ENCODE measurements at places on chromosomes 13 and 19.
A peak's percentile ranks its signal among the peaks of the same experiment; 100 is the strongest.

GRCh38 chr13:68190818-68191217 lies 960.7 kb upstream of the PCDH9 start:
- DNase-seq: no peak
- H3K4me1 ChIP-seq: no peaks in the 10 kb centered on the region
- no peaks in the 10 kb centered on the region for H3K27me3 ChIP-seq

GRCh38 chr19:39128516-39129079 lies 3.0 kb downstream of the PAK4 start:
- no peaks in the 10 kb centered on the region for H3K36me3 ChIP-seq
- no peak for DNase-seq
- H3K4me3 ChIP-seq: no peak overlapping the region
- H3K27me3 ChIP-seq: no peaks in the 10 kb centered on the region

- H3K27me3 ChIP-seq: no peaks in the 10 kb centered on the region
- H3K27ac ChIP-seq: peak overlapping the region; percentile 55
- H3K4me1 ChIP-seq: peaks cover 32% of the 10 kb centered on the region
- H3K4me3 ChIP-seq: peak overlapping the region; percentile 98
These were observed 1.9 kb downstream of the NAPA start for GRCh38 chr19:47512948-47513319.

GRCh38 chr19:2027361-2027760 lies 11.8 kb upstream of the BTBD2 start:
- DNase-seq: no peak
- H3K27me3 ChIP-seq: no peaks in the 10 kb centered on the region
- peaks cover 49% of the 10 kb centered on the region for H3K4me1 ChIP-seq

Measured in left lung (tissue), 14 donors.